OCI-M1 (cell line): ENCODE measurements at places on chromosomes 5 and 9.

GRCh38 chr9:28888806-28889205 is 1315.5 kb upstream of the C9orf72 start:
- peak; percentile 41 for DNase-seq

DNA sequence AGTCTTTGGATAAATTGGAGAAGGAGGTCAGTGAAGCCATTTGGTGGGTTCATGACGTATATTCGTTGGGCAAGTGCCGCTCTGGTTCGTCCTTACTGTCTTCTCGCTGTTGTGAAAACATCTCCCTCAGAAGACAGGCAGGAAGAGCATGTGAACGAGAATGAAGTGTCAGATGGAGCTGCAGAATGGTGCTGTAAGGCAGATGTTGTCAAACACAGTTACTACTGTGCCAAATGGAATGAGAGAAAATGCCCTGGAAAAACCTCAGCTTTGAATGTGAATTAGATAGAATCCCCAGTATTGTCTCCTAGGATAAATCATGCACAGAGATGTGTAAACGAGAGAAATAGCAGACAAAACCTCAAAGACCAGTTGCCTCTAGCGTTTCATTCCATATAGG is 121.5 kb downstream of the CAMK4 start:
- DNase-seq, result no peak

- DNase-seq, result no peak
These were observed 27.1 kb downstream of the ZNF608 start for GRCh38 chr5:124719113-124719967.

GRCh38 chr5:31415009-31415923 is 116.6 kb downstream of the DROSHA start:
- no peak for DNase-seq

DNA sequence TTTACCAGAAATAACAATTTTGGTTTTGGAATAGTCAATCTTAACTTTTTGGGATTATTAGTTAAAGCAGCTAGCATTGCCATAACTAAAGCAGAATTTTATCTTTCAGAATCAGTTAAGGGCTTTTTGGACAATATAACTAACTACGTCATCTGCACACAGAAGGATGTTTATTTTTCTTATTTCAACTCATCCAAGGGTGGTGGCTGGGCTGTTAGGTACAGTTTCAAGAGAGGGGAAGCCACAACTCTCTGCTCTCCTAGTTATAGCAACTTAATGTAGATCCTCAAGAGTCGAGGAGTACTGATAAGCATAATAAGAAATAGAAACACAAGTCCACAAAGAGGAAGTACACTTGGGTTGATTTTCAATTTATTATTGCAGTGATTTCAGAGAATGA is 65.6 kb downstream of the ANKRD55 start:
- DNase-seq, result peak; percentile 50

DNA sequence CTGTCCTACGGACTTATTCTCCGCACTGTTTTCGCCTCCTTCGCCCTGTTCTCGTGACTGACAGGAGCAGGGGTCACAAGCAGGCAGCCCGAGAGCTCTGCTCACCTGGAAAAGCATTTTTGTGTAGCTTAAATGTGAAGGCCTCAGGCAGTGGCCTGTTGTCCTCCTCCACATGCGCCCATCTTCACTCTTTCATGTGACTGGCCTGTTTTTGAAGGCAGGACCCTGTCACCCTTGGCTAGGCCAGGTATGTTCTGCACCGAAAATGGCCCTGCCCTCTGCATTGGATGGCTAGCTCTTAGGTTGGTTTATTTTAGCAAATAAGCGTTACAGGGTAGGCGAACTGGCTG is 614 bp upstream of the CPLANE1 start:
- DNase-seq, result no peak

GRCh38 chr5:116360008-116360853 is 214.4 kb downstream of the SEMA6A start:
- DNase-seq, result no peak

GRCh38 chr9:9750719-9751118 is 862.1 kb downstream of the PTPRD start:
- DNase-seq, result no peak

- DNase-seq, result no peak
These were observed 49.7 kb downstream of the MYO10 start for GRCh38 chr5:16886366-16886736.

- DNase-seq, result no peak
These were observed 30.3 kb downstream of the GOLPH3 start for GRCh38 chr5:32143617-32144377.

- peak; percentile 82 for DNase-seq
These were observed 45.9 kb upstream of the APC start for GRCh38 chr5:112691758-112692157.

- DNase-seq, result no peak
These were observed 176.0 kb upstream of the TLE4 start for GRCh38 chr9:79395755-79396154.

DNA sequence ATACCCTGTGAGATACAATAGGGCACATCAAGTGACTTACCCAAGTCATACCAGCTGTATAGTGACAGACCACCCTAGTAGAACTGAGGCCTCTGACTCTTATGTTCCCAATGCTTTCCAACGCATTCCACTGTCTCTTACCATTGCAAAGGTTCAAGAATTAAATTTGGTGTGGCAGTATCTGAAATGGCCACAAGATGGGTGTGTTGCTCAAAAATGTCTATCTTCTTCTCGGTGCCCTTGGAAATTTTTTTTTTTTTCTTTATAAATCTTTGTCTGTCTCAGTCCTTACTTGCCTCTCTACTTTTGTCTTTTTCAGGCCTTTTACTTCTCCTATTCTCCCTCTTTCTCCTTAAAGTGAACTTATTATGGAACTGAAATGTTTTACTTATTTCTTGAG is 48.4 kb downstream of the GPR21 start:
- DNase-seq, result peak; percentile 66

DNA sequence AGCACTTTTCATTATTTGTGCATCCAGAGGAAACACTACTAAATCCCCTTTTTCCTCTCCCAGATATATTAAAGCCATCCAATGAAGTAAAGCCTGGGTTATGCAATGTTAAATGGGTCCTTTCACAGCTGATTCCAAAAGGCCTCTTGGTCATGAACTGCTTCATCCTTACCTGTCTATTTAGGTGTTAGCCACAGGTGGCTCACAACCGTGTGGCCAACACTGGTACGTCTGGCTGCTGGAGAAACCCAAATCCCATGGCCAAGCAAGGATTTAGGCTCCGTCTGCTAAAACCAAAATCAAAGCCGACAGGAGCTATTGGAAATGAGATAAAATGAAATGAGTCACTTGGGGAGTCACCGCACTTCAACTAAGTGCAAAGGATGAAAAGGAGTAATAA is 193.9 kb downstream of the ADCY2 start:
- no peak for DNase-seq

DNA sequence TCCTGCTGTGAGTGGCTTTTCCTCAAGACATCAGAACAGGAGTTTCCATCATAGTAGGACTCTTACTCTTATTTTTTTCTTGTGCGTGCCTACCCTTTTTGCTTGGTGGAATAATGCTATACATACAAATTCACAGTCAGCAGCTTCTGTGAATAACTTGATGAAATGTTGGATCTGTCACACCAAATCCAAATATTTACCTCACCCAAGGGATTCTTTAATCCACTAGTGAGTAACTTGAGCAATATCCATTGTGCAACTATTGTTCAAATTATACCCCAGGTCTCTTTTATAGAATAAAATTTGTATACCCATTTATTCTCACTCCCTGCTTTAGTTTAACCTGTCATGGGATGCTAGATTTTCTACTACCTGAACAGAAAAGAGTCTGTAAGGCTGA is 1078.3 kb upstream of the EDIL3 start:
- DNase-seq, result no peak
